Activated gamma-delta T cell treated with Interleukin-2 at 50 U/mL for 16 hours (primary cell): ENCODE measurements at places on chromosomes 13 and 19.

DNA sequence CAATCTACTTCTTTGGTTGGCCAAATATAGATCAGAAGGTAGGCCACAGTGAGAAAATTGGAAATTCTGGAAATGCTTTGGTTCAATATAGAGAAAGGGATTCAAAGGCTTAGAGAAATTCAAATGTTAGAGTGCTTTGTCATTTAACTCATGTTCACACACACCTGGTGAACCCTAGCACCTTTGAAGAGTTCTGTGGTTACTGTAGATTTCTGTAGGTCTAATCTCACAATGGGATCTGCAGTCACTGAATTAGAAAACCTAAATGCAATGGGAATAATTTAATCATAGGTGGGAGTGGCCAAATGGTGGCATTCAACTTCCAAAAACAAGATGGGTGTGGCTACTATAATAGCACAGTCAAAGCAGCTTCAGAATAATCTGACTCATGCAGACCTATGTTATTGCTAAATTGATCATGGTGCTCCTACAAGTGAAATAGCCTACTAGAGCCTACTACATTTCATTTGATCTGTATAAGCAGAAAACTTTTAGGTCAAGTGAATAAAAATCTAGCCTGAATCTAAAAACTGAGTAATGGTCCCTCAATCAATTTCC, 1152.9 kb downstream of the PCDH9 start:
- DNase-seq, result no peak

DNA sequence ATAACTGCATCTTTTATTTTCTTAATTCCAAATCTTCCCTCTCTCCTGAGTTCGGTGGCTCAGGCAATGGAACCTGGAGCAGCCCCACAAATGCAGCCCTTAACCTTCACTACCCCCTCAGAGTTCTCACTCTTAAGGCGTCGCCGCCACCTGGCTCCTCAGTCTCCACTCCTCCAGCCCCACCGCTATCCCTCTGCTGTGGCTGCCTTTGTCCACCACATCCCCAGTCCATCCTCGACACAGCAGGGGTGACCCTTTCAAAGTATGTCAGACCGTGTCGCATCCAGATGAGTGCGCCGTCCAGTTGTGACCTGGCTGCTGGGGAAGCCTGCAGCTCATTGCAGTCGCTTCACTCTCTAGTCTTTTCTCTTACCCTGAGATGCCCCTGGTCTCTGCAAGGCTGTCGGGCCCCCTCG, 1.0 kb downstream of the SPPL2B start:
- DNase-seq, result no peak

DNA sequence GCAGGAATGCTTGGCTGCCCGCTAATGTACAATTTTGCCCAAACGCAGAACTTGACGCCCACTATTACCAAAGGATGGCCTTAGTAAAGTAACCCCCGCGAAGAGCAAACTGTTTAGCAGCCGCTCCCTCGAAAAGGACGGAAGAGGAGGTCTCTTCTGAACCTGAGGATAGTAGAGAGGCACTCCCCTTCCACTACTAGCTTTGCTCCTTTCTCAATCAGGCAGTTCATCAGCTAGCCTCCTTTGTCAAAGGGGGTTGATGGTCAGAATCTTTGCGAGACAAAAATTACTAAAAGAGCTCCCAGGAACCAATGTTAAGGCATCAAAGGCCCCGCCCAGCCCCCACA, 534 bp downstream of the CAB39L start:
- peak; percentile 15 for DNase-seq

- no peak for DNase-seq
These were observed 5.3 kb downstream of the CCDC8 start for GRCh38 chr19:46407856-46408663.

DNA sequence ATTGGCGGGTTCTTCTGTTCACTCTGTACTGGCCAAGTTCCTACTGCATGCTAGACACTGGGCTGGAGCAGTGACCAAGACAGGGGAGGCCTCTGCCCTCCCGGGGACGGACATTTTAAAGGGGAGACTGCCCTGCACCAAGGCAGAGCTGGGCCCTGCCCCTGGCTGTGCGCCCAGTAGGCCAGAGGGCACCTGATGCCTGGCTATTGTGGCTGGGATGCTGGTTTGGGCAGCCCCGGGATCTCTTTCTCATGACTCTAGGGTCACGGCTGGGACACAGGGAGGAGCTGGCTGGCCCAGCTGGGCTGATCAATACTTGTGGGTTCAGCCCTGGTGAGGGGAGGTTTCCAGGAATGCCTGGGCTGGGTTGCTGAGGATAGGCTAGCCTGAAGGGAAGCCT, 17.7 kb downstream of the LIPE start:
- DNase-seq, result no peak

DNA sequence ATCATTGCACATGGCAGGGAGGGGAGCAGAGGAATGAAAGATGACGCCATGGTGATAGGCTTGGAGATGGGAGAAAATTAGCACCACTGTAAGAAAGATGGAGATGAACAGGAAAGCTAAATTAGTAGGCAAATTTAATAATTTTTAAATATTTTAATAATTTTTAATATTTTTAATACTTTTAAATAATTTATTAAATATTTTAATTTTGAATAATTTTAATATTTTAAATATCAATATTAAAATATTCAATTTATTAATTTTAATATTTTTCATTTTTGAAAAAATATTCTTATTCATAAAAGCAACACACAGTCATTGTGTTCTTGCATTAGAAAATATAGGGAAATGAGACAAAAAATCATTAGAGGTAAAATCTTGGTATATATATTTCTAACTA, 15.9 kb upstream of the KL start:
- DNase-seq, result no peak

DNA sequence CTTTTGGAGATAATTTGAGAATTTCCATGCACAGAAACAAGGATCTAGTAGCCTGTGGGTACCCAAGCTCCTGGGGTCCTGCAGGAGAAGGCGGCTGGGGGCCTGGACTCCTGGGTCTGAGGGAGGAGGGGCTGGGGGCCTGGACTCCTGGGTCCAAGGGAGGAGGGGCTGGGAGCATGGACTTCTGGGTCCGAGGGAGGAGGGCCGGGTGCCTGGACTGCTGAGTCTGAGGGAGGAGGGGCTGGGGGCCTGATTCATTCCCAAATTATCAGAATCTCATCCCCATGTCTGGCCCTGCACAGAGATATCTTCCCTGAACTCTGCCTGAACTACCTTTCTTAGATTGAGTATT, 520 bp upstream of the RDH13 start:
- DNase-seq, result no peak

DNA sequence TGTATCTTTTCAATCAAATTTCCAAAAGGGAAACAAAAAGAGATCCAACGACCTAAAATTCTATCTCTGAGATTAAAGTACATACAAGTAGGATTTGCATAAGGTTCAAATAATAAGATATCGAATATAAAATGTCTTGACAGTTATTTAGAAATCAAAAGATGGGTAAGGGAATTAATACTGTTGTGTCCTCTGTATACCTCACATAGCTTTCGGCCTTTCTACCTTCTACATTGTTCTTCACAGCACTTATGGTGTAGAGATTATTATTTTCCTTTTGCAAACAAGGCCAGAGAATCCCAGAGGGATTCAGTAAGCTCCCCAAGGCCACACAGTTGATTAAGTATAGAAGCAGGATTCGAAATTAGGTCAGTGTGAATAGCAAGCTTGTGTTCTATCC, 403.6 kb downstream of the SPRY2 start:
- no peak for DNase-seq

GRCh38 chr13:33571618-33572017, 246.3 kb upstream of the RFC3 start:
- DNase-seq, result no peak

GRCh38 chr13:109722068-109722467, 64.3 kb downstream of the IRS2 start:
- no peak for DNase-seq

DNA sequence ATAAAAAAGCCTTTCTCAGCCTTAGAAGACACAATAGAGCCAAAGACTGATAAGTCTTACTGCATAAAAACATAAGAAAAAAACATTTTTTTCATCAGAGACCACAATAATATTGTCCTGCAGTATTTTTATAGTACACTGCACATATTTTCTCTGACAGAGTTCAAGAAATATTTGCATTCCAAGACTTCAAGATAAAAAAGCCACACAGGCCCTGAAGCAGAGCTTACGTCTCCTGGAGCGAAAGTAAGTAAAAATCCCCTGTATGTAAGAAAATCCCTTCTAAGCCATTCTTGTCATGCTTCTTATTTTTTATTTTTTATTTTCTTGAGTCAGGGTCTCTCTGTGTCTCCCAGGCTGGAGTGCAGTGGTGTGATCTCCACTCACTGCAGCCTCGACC, 755.9 kb downstream of the LIG4 start:
- no peak for DNase-seq

- no peak for DNase-seq
These were observed 24.1 kb downstream of the IGFL3 start for GRCh38 chr19:46100344-46100743.

GRCh38 chr19:47272448-47273312, 2.0 kb upstream of the INAFM1 start:
- DNase-seq, result no peak

- no peak for DNase-seq
These were observed 127.5 kb downstream of the KLF12 start for GRCh38 chr13:74006666-74007065.

DNA sequence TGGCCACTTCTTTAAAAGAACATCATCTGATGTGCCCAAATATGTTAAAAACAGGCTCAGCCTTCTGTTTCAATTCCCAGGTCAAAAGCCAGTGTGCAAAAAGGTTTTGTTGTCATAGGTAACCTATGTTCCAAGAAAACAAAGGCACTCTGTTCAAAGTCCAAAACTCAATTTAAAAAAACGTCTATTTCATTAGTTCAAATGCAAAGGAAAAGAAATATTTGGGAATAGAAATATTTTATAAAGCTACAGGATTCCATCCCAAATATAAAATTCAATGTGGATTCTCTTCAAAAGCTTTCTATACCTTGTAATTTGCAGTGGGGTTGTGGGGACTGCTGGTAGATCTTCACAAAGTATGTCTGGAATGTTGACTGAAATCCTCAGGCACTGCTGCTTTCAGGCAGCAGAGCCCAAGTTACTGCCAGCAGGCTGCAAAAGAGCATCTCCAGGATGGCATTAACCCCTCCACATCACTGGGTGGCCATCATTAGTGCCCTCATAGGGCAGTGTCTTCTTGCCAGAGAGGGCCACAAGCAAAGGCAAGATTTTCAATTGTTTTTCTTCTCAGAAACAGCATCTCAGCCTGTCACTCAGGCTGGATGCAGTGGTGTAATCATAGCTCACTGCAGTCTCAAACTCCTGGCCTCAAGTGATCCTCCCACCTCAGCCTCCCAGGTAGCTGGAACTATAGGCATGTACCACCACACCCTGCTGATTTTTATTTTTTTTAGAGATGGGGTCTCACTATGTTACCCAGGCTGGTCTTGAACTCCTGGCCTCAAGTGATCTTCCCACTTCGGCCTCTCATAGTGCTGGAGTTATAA, 22.8 kb upstream of the STK24 start:
- DNase-seq, result no peak

- DNase-seq, result no peak
These were observed 27.2 kb downstream of the MYH14 start for GRCh38 chr19:50230379-50231351.

- DNase-seq, result no peak
These were observed 1.1 kb downstream of the CCNE1 start for GRCh38 chr19:29812881-29813275.

- DNase-seq, result no peak
These were observed 200.2 kb downstream of the COL4A1 start for GRCh38 chr13:110106726-110107125.

DNA sequence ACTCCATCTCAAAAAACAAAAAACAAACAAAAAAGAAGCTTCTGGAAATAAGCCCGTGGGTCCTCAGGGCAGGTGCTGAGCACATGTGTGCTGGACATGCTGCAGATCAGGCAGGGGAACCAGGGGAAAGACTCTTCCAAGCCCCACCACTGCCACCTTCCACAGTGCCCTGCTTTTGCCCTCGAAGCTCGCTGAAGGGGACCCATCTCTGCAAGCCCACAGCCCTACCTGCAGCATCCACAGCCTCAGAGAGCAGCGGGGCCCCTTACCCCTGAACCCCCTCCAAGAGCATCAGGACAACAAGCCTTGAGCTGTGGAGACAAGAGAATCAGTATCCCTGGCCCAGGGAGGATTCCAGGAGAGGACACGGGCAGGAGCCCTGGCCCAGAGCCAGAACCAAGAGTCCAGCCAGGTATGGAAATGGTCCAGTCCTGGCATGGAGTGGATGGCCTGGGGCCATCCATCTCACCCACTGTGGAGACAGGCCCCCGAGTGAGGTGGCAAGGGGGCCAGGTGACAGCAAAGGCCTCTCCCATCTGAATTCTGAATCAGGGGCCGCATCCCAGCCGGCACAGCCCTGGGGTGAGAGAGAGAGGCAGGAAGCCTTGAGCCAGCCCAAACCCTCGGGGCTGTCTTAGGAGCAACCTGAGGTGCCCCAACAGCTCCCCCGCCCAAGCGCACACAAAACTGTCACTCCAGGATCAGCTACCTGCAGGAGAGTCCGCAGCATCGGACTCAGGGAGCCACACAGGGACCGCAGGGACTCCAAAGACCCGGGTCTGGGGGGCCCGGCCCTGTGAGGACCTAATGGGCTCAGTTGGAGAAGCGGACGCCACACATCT, 51.8 kb upstream of the TPM4 start:
- DNase-seq, result no peak

GRCh38 chr13:106197496-106197895, 338.0 kb downstream of the EFNB2 start:
- DNase-seq, result no peak

- no peak for DNase-seq
These were observed 304.0 kb downstream of the GPC5 start for GRCh38 chr13:91702411-91702810.

- no peak for DNase-seq
These were observed 4.7 kb upstream of the UQCRFS1 start for GRCh38 chr19:29217616-29218015.

GRCh38 chr19:56301155-56301554, 13.5 kb downstream of the ZSCAN5A start:
- DNase-seq, result no peak

GRCh38 chr13:99481366-99481765, 19.9 kb upstream of the TM9SF2 start:
- DNase-seq, result no peak

- no peak for DNase-seq
These were observed 367.3 kb downstream of the DCT start for GRCh38 chr13:94112227-94112626.

DNA sequence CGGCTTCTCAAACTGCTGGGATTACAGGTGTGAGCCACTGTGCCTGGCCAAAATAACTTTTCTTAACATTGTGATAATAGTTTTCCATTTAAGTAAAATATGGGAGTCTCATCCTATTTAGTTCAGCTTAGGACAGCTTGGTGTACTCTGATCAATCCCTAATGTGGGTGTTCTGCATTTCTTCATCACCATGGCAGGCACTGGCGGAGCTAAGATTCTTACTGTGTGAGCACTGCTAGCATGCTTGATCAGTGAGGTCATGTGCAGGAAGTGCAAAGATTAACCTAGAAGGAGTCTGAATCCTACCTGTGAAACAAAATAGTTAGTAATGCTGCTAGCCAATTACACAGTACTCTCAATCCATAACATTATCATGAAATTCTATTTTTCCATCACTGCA, 1684.2 kb upstream of the SLC10A2 start:
- DNase-seq, result no peak

DNA sequence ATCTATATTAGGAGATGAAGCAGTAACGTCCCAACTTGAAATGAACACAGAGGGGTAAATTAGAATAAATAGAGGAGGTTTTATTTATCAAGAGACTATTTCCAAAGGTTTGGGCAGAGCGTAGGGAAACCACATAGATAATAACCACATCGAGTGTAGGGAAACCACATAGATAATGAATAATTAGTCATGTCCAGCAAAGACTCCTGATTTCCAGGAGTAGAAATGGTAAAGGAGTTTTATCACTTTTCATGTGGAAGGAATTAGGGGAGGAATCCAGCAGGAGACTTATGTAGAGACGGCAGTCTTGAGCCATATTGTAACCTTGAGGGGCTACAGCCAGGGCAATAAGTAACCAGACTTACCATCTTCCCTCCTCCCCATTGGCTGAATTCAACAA, 136.3 kb upstream of the CSNK1A1L start:
- DNase-seq, result no peak
